ENCODE measurements at places on chromosomes 12 and 14.

- DNase-seq, result no peak
Measured at GRCh38 chr12:113010701-113011100, 32.4 kb downstream of the OAS2 start.

DNA sequence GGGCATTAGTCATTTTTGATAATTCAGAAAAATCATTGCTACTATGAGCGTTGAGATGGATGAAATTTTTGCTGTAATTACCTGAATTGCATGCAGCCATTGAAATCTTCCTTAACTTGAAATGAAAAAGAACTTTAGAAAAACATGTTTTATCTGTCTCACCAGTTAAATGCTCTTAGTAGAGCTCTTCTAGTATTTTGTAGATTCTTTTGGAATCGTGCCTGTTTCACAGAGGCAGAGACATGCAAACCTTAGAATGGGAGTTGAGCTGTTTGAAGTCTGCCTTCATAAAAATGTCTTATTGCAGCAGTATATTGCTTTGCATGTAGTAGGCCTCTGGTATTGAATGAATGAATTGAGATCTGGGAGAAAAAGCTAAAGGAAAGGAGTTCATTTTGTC lies 4.2 kb downstream of the PEX5 start:
- DNase-seq, result no peak

DNA sequence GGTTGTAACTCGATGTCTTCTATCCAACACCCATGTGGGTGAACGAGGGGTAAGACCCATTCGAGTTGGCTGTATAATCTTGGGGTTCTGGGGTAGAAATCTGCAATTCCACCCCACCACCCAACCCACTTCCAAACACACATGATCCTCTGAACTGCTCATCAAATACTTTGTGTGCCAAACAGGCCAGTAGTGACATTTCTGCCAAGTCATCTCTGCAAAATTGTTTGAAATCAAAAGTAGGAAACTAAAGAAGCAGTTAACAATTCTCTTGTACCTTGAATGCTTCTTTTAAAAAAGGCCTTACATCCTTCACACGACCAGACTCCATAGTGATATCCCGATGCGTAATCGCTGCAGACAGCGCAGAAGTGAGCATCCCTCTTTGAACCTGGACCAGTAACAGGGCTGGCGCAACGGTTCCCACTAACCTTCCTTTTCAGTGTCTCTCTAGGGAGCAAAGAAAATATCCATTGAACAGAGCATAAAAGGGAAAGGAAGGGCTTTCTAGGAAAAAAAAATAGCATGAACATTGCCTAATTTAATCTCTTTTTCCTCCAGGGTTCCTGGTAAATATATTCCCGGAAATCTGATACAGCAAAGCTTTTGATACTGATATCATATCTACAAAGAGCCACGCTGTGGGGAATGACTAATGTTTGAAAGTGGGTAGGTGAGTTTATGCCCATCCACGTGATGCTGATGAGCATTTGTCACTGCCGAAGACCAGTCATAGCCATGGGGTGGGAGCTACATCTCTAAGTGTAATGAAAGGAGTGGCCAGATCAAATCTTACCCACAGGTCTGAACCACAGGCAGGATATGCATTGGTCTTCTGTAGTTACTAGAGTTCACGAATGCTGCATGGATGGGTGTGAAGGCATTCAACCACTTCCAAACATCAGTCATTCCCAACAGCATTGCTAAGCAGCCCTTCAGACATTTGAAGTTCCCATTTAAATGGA lies 14.2 kb downstream of the ESR2 start:
- no peak for DNase-seq

DNA sequence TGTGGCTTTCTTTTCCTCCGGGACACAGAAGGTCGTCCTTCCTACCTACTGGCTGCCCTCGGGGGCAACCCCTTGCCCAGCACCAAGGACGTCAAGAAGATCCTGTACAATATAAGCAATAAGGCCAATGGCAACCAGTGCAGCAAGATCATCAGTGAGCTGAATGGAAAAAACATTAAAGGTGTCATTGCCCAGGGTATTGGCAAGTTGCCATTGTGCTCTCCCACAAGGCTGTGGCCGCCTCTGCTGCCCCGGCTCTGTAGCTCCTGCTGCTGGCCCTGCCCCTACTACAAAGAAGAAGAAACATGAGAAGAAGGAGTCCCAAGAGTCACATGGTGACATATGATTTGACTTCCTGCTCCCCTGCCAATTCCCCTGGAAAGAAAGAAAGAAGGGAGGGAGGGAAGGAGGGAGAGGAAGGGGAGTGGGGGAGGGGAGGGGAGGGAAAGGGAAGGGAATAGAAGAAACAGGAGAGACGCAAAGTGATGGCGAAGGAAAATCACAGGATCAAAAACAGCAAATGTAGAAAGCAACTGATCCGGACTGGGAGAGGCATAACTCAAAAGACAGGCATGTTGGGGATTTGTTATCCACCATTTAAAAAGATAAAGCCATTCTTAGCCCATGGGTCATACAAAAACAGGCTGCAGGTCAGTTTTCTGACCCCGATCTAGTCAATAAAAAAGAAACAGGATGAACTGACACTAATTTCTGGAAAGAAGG lies 61.3 kb upstream of the RESF1 start:
- DNase-seq, result peak; percentile 28

DNA sequence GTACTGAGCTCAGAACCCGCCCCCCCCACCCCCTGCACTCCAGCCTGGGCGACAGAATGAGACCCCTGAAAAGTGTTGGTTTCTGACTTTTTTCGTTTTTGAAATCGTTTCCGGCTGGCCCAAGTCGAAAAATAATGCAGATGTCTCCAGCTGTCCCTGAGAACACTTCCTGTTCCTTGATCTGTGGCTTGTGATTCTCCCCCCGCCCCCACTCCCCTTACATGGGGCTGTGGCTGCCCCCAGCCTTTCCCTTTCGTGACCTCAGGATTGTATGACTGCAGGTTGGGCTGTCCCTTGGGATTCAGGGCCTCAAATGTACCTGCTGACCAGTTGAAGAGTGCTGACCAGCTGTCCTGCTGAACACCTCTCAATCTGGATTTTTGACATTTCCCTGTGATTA lies 34.1 kb downstream of the NOC4L start:
- DNase-seq, result no peak

DNA sequence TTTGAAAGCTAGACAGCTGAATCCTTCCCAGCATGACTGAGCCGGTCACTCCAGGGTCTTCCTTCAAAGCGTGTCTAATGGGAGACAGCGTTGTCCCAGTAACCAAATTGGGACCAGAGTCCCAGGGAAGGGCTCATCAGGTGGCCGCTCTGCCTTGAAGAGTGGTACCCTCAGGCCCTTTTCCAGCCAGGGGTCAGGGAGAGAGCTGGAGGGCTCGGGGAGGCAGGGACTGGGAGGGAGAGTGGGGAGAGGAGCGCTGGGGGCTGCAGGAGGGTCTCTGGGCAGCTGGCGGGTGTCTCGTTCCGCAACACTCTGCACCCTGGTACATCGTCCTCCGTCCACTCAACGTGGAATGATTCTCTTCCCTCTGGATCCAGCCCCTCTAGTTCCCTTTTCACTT lies 1.6 kb upstream of the RTL1 start:
- no peak for DNase-seq

DNA sequence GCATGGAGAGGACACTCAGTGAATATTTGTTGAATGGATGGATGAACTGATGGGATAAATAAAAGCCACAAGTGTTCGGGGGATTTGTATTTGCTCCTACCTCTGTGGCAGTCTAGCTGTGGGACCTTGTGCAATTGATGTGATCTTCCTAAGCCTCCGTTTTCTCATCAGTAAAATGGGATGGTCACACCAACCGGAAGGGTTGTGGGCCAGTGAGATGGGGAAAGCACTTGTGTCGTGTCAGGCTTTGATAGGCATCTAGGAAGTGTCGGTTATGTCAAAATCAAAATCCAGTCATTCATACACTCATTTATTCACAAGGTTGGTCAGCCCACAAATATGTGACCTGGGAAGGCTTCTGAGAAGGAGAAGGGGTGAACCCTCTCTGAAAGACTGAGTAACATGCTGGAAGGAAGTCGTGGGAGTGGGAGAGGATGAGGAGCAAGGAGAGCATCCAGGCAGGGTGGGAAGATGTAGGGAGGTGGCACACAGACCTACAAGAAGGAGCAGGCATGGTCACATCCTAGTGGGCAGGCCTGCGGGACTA lies 7.8 kb upstream of the SERPINA9 start:
- DNase-seq, result no peak

DNA sequence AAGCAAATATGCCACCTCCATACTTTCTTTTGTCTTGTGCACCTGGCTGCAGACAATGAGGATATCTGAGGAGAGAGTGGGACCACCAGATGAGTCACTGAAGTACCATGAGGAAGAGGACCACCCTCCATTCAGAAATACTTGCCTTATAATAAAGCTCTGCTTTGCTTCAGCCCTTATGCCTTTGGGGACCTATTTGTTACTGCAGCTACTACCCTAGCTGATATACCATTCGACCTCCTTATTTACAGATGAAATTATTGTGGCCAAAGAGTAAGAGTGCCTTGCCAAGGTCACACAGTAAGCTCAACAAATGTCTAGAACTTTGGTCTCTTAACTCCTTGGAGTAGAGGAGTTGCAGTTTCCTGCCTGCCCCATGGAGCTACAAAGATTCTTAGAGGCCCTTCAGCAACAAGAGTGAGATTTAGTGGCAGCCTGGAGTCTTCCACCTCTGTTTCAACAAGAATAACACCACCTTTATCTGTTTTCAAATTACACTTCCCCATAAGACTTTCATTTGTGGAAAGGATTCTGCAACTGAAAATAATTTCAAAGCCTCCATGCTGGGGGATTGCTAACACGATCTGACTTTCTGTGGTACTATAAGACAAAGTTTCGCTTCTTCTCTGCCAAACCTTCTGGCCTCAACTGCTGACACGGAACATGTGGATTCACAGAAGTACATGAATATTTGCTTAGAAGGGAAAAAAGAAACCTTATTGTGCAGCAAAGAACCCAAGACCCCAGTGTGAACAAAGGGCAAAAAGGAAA lies 3.6 kb downstream of the CMKLR1 start:
- DNase-seq, result peak; percentile 75

DNA sequence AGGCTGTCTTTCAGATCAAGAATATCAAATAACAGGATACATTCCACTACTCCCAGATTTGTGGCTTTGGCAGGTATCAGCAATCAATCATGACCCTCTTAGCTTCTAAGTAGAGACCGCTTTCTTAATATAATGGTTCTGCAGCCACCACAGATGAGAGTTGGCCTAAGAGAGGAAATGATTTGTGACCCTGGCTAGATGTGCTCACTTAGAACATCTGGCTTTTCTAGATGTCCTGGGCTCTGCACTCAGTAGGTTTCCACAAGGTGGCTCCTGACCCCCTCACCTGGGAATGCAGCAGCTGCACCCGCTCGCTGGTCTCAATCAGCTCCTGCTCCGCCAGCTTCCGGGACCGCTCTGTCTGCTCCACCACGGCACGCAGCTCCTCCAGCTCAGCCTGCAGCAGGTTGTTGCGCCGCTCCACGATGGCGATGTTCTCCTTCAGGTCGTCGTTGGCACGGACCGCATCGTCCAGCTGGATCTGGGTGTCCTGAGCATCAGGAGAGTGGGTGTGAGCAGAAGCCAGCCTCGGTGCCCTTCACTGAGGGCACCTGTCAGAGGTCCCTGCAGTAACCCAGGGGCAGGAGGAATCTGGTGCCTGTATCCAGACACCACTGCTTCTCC lies 8.9 kb downstream of the CMTM5 start:
- DNase-seq, result no peak

DNA sequence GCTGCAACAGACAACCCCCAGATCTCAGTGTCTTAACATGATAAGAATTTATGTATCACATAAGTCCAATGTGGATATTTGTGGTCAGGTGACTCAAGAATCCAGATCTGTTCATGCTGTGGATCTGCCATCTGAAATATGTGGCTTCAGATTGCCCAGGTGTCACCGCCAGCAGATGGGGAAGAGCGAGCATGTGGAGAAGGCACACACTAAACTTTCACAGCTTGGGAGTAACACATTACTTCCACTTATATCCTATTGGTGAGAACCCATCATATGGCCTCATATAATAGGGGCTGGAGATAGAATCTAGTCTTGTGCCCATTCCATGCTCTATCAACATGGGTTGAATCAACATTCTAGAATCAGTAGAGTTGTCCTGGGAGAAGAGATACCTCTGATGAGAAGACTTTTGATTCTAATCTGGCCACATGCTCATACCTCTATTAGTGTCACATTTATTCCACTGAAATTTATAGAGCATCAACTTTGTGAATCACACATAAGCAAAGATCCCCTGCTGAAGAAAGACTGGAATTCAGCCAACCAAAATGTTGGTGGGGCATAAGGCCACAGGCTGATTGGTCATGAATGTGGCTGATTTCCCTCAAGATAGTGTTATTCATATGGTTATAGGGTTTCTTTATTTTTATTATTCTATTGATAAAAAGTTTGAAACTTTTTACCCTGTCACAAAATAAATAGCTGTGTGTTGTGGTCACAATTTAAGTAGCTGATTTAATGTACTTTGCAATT lies 6.0 kb upstream of the CALCOCO1 start:
- DNase-seq, result no peak

GRCh38 chr12:53193985-53194716 lies 12.9 kb downstream of the ITGB7 start:
- no peak for DNase-seq

DNA sequence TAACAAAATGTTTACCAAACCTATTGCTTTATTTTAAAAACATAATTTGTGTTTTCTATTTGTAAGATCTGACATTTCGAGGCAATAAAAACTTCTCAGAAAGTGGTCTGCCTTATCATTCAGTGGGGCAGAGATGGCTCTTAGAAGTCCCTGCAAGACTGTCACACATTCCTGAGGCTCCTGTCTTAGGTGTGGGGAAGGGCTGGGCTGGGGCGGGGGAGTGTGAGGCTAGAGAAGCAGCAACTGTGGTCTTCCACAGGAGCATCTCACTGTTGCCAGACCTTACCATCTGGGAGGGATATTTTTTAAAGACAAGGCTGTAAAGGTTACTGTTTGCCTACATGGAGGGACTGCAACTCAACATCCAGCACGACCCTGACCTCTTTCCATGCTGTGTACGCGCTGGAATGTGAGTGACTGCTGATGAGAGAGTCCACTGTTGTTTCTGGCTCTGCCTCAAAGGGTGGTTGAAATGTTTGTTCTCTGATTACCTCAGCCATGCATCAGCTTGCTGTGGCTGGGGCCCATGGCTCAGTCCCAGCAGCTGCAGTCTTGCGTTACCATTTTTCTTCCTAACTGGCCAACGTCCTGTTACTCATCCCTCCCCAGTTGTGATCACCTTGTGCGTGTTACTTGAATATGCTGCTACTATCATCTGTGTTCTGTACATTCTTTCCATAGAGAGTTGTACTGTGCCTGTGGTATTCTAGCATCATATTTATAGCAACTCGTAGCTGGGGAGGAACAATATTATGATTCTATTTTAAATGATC lies 12.4 kb downstream of the ERG28 start:
- DNase-seq, result no peak

Data from MM.1S (cell line).